ENCODE measurements at places on chromosomes 13 and 19. TPM values are rescaled to one million over a fixed set of nuclear protein-coding genes. Genes with fewer than 3 reads are reported as not detected.

Gene RNASEH2B
- total RNA-seq: 154 TPM

Gene SIGLEC14
- total RNA-seq: 1.2 TPM

Gene TLE2
- 14.1 TPM for total RNA-seq

Gene CGB3
- not detected for total RNA-seq

Gene SIGLEC9
- 1.4 TPM for total RNA-seq

Gene ZNF345
- total RNA-seq: 16.2 TPM

Gene EFNA2
- 0.32 TPM for total RNA-seq

Gene GPR42
- not detected for total RNA-seq

Gene EBI3
- 0.32 TPM for total RNA-seq

Gene IL17D
- total RNA-seq: 6.8 TPM

Gene SCN1B
- 1.6 TPM for total RNA-seq

Gene EVI5L
- 7.8 TPM for total RNA-seq

Gene NDUFA7
- total RNA-seq: 11.6 TPM

Gene GFY
- not detected for total RNA-seq

Gene CRX
- not detected for total RNA-seq

Gene COX7A1
- total RNA-seq: 15.1 TPM

Gene RGL3
- 2.5 TPM for total RNA-seq

Gene PALM
- total RNA-seq: 23.6 TPM

Gene DDA1
- 8.0 TPM for total RNA-seq

Gene TEX29
- not detected for total RNA-seq

Gene CEACAM20
- not detected for total RNA-seq

Gene KIR2DL3
- not detected for total RNA-seq

Gene TMEM38A
- total RNA-seq: 8.0 TPM

Gene LHB
- total RNA-seq: not detected

Gene PINLYP
- 11.4 TPM for total RNA-seq

Gene C19orf67
- total RNA-seq: not detected

Gene ZNF69
- 26.5 TPM for total RNA-seq

Gene ANGPTL8
- not detected for total RNA-seq

Gene ZNF625
- 26.9 TPM for total RNA-seq

Gene PABPC3
- 0.48 TPM for total RNA-seq

Gene VSTM2B
- total RNA-seq: not detected

Gene CYP2A7
- not detected for total RNA-seq

Gene IGFL1
- not detected for total RNA-seq

Gene AP1M2
- total RNA-seq: 9.4 TPM

Gene HIPK4
- total RNA-seq: not detected

Gene FXYD7
- 0.26 TPM for total RNA-seq

Gene MIR17HG
- 9.0 TPM for total RNA-seq

Gene GPC6
- 126 TPM for total RNA-seq

Gene CLEC17A
- 0.21 TPM for total RNA-seq

Gene CGB8
- total RNA-seq: not detected

Gene CPT1C
- total RNA-seq: 11.8 TPM

Gene ZNF559
- 64.5 TPM for total RNA-seq

Gene NXNL1
- not detected for total RNA-seq

Gene B3GNT3
- total RNA-seq: 5.7 TPM

Gene PRSS57
- total RNA-seq: not detected

Gene LILRA1
- total RNA-seq: 0.26 TPM

Gene VASP
- 42.6 TPM for total RNA-seq

Measured in urinary bladder (tissue), 4 donors.